ENCODE measurements at places on chromosomes 1 and 21.

GRCh38 chr1:17933971-17934370, 173.6 kb upstream of the IGSF21 start:
- DNase-seq, result no peak

DNA sequence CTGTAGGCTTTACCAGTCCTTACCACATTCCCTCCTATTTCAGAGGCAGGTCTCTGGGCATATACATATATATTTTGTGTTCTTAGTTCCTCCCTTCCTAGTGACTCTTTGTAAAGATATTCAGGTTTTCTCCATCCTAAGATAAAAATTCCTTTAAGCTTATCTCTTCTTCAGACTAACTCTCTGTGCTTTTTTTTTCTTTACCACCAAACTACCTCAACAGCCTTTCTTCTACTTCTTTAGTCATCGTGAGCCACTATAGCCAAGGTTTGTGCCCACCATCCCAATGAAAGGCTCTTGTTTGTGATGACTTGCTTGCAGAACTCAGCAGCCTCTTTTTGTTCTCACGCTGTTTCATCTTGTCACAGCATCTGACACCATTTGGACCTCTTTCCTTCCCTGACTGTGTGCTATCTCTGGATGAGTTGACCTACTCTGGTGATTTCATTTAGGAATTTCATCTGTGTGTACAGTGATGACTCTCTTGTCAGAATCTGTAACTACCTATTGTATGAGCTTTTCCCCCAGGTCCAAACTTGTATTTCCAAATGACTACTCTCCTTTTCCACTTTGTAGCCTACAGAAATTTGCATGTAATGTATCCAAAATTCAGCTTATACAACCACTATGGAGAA, 59.0 kb upstream of the MACF1 start:
- DNase-seq, result no peak

DNA sequence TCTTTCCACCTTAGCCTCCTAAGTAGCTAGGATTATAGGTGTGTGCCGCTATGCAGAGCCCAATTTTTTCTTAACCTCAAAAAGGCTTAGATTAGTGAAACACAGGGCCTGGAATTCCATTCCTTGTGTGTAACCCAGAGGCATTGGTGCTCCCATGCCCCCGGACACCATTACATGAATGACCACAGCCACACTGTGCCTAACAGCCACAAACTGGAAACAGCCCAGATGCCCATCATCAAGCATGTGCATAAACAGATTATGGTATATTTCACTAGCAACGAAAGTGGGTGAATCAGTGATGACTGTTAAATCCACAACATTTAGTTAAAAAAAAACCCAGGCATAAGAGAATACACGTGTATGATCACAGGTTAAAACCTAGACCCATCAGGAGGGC, 24.4 kb downstream of the ADAM30 start:
- no peak for DNase-seq

DNA sequence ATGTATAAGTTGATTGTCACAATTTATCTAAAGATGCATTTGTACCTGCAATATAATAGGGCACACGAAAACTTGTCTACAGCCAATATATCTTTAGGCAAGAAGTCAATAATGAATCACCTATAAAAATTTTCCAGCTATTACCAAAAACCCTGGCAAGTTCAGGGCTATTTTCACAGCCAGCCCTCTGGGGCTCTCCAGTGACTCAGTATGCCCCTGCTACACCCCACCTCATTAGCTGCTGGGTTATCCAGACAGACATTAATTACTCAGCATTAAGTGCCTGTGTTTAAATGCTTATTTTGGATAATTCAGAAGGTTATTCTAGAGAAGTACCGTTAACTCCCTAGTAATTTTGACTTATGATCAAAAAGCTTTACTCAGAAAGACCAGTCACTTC, 220.2 kb downstream of the TBX15 start:
- no peak for DNase-seq

DNA sequence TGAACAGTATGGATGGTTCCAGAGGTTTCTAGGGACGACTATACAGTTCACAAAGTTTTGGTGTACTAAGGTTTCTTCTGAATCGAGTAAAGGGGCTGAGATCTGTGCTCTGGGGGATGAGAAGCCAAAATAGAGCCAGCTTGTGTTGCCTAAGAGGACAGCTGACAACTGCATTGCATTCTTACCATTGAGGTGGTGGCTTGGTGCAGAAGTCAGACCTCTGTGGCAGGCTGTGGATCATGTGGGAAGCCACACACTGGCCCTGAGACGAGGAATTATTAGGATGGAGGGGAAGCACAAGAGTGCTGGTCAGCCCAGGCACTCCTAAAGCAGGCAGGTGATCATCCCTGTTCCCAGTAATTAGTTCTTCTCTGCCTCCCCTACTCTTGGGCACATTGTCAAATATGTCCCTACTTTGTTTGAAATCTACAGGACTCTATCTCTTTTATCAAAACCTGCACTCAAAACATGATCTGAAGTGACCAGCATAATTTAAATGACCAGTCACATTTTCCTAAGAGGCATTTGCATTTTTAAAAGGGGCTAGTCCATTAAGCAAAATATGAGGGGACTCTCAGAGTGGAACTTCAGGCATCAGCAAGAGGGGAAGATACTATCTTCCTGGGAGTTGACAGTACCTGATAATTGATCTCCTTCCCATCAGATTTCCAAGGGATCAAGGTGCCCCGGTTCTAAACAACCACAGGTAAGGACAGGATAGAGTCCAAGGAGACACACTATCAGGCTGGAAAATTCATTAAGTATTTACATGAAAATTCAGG, at the start of gene FCRLB:
Gene FCRLB, plus strand, starts transcription at position 589 of the 782 bp plus-strand sequence. CDS start 1,129 bp downstream, outside the sequence.
- DNase-seq, result no peak

GRCh38 chr1:225480825-225481434, 53.1 kb upstream of the LBR start:
- DNase-seq, result peak; percentile 90

GRCh38 chr1:26991310-26992116, 2.0 kb upstream of the TRNP1 start:
- DNase-seq, result no peak

GRCh38 chr1:67077593-67077992, 23.6 kb upstream of the SLC35D1 start:
- DNase-seq, result no peak

- DNase-seq, result no peak
Observed at GRCh38 chr1:37606481-37607263, 10.9 kb upstream of the GNL2 start.

DNA sequence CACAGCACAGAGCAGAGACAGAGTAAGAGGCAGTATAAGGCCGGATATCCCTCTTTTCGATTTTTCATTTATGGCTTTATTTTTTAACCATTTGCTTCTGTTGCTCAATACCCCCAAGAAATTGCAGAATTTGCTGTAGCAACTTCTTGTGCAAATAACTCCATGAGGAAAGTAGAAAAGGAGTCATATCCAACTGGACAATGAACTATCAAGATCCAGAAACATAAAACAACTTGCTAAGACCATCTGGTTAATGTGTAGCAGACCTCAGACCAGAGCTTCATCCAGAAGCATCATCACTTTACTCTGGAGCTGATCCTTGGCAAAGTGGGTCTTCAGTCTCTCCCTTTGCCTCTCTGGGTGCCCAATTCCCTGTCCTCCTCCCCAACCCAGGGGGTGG, 45.9 kb downstream of the ZNF697 start:
- no peak for DNase-seq

GRCh38 chr1:241129207-241129960, 227.6 kb downstream of the RGS7 start:
- no peak for DNase-seq

- no peak for DNase-seq
Observed at GRCh38 chr1:245353411-245353810, 198.6 kb downstream of the KIF26B start.

- no peak for DNase-seq
Observed at GRCh38 chr1:155892796-155893195, 18.4 kb downstream of the RIT1 start.

GRCh38 chr1:66365635-66366034, 168.3 kb upstream of the SGIP1 start:
- no peak for DNase-seq

GRCh38 chr1:194755241-194755994, 1569.0 kb upstream of the B3GALT2 start:
- no peak for DNase-seq

GRCh38 chr1:242524571-242525359, at the start of gene PLD5:
PLD5 (minus strand) TSS chr1:242524697.
- DNase-seq, result peak; percentile 68

- peak; percentile 79 for DNase-seq
Observed at GRCh38 chr1:69263921-69264391, 303.8 kb upstream of the LRRC7 start.

Measured in NCI-H774 (cell line).